ENCODE measurements at places on chromosomes 3 and 15.

DNA sequence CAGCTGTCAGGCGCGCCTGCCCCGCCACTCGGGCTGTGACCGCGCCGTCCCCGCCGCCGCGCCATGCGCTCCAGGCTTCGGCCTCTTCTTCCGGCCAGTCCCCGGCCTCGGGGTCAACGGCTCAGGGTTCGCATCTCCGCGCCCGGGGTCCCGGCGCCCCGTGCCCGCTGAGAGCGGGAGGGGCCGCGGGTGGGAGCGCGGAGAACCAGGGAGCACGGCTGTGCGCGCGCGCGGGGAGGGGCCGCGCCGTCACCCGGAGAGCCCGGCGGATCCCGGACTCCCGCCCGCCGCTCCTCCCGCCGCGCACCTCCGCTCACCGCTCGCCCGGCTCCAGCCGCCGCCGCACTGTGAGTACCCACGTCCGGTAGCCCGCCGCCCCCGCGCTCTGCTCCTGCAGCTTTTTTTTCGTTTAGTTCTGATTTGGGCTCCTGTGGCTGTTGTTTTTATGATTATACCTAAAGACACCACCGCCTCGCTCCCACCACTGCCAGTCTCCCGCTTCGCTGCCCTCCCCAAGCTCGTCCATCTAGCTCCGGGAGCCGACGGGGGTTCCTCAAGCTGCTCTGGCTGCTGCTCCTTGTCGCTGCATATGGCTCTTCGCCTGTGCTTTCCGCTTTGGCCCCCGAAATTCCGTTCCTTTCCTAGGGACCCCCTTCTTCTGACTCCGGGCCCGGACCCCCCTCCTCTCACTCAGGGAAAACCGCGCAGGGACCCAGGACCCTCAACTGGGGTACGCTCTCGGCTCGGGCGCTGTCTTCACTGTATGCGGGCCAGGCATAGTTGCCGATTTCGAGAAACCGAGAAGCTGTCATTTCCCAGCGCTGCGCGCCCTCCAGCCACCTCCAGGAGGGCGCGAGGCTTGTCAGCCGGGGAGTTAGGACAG, 1.8 kb upstream of the SKOR1 start:
- peak; percentile 37 for DNase-seq

DNA sequence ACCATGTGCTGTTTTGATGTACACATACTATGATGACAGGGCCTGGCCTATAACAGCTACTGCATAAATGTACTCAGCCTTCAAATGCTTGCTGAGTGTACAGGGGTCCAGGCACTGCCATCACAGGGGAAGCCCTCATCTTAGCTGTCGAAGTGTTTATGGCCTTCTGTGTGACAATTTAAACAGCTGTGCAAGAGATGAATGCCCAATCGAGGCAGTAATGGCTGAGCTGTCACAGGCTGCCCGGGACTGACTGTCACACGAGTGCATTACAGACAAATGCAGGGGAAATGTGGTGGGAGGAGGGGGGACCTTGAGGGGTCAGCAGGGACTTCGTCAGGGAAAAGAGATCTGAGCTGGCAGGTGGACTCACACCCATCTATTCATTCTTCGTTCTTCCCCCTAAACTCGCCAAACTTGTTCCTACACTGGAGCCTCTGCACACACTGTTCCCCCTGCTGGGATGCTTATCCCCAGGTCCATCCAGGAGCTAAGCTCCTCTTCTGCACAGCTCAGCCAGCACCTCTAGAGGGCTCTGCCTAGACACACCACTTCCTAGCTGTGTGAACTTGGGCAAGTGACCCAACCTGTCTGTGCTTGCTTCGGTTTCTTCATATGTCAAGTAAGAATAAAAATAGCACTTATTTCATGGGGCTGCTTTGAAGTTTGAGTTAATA, 156.2 kb upstream of the IQSEC1 start:
- DNase-seq: peak; percentile 38

GRCh38 chr3:125212509-125213363, at the start of gene SLC12A8:
Gene SLC12A8 (minus strand): TSS chr3:125212748. CDS start chr3:125211349, 1,399 bp downstream.
- DNase-seq: no peak

GRCh38 chr15:68375716-68376220, 56.2 kb downstream of the ITGA11 start:
- DNase-seq: no peak
